ENCODE measurements at places on chromosomes 5 and 9.

- no peak for DNase-seq
Measured at GRCh38 chr9:33429256-33429985, 18.0 kb downstream of the AQP3 start.

DNA sequence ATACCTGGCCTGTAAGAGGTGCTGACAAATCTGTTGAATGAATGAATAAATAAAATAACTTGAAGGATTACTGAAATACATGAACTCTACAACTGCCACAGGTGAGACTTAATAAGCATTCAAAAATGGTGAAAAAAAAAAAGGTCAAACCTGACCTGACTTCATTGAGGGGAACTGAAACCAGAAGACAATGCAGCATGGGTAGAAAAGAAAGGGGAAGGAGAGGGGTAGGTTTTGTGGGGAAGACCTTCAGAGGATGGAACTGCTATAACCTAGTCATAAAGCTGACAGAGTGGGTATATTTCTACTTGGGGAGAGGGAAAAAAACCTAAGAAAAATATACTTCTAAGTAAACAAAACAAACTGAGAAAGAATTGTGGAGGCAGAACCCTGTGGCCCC, 56.6 kb downstream of the RASEF start:
- no peak for DNase-seq

- DNase-seq, result no peak
Measured at GRCh38 chr5:134018154-134018985, 13.6 kb upstream of the VDAC1 start.

DNA sequence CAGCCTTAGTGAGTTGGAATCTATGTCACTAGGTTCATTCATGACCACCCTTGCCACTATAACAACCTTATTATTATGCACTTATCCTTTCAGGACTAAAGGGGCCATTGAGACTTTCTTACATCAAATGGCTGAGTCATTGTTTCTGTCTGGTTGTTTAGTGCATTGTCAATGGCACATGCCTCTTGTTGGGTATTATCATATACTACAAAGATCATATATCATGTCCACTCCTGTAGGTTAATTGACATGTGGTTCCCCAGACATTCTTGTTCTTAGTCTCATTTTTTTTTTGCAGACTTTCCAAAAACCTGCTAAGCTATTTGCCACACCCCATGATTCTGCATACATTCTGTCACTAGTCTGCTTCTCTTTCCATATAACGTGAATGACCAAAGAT, 66.7 kb upstream of the PRDM9 start:
- no peak for DNase-seq

DNA sequence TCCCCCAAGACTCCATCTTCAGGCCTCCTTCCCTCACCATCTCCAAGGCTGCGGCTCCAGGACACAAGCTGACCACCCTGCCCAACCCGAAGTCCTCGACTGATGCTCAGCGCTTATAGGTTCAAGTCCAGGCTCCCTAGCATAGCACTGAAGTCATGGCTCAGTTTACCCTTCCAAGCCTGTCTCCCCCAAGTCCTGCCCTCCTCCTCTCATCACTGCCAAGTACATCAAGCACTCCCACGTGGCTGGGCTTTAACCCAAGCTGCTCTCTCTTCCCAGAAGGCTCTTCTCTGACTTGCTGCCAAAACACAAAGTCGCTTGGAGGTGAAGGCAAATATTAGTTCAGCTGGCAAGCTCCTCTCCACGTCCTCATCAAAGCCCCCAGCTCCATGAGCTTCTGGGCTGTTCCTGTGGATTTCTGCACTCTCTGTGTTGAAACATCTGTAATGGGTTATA, 22.1 kb upstream of the MARCHF6 start:
- no peak for DNase-seq

- DNase-seq, result no peak
Measured at GRCh38 chr5:139863361-139863760, 67.8 kb downstream of the PSD2 start.

GRCh38 chr9:30773427-30773826, 1611.0 kb upstream of the ACO1 start:
- no peak for DNase-seq
